NCI-H1694 (cell line): ENCODE measurements at places on chromosomes 3 and 15.

GRCh38 chr3:59580499-59580898, 530.7 kb upstream of the CFAP20DC start:
- no peak for DNase-seq

- DNase-seq, result no peak
These were observed 42.7 kb upstream of the PRICKLE2 start for GRCh38 chr3:64267721-64268604.

DNA sequence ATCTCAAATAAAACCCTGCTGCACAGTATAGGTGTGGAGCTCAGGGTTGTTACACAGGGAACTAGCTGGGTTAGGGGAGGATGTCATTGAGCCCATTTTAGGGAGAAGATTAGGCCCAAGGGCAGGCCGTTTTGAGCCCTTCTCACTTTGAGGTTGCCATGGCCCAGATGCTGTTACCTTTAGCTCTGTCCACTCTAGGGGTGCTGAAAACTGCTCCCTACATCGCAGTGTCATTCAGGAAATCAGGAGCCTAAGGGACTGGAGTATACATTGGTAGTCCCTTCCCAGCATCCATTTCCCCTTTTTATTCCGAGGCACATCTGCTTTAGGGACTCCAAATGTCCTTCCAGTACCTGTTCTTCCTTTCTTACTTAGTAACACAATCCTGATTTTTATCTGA, 79.0 kb upstream of the SELENOK start:
- no peak for DNase-seq

- DNase-seq, result no peak
These were observed 3.4 kb downstream of the TMEM212 start for GRCh38 chr3:171846597-171846996.

DNA sequence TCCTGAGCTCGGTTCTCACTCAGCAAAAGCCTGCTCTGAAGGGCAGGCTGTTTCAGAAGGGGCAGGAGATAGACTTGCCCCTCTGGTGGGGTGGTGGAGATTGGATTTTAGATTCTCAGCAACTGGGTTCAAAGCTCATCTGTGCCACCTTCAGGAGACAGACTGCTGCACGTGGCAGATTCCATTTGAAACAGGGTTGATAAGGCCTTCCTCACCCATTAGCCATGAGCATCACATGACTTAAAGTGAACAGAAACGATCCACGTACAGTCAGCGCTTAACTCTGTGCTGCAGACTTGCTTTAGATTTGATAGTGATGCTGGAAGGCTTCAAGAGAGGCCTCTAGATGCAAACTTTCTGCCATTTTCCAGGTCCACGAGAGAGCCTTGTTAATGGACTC, 35.0 kb upstream of the MGLL start:
- DNase-seq, result no peak

- DNase-seq, result no peak
These were observed 931.3 kb downstream of the CADM2 start for GRCh38 chr3:85890043-85890555.

- DNase-seq, result no peak
These were observed 37.7 kb upstream of the GK5 start for GRCh38 chr3:142263112-142263511.

DNA sequence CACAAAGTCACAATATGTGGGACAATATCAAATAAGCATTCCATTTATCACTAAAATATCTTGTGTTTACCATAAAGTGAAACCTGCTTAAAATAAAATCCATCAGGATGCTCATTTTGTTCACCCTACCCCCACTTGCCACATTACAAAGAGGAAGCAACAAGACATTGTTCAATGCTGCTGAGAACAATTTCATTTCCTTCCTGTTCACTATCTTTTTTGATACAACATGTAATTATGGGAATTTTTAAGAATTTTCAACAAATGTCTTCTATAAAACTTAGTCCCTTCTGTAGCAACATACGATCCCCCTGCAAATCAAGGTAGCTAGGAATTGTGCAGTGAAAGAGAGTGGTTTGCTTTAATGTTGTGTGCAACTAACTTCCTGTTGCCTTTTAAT, 34.9 kb upstream of the GPR160 start:
- no peak for DNase-seq

DNA sequence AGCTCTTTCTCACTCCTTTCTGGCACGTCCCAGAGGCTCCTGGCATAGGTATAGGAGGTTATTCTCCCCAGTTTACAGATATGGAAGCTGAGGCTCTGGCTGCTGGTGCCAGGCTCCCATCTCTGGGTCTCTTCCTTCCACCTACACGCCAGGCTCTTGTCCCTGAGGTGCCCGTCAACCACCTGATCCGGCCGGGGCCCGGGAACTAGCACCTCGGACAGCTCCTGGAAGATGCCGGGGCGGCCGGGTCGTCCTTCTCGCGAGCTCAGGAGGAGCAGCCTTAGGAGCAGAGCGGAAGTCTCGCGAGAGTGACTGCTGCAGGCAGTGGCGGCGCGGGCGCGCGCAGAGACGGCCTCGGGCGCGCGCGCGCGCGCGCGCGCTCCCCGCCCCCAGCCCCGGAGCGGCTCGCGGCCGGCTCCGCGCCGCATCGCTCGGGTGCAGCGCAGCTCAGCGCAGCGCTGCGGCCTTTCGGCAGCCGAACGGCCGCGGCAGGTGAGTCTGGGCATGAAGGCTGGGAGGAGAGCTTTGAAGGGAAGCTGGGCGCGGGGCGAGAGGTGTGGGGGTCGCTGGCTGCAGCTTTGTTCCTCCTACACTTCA, at the start of gene SCAMP5:
Gene SCAMP5, plus strand, starts transcription at position 382 of the 597 bp plus-strand sequence. CDS start 16,277 bp downstream, outside the sequence.
- DNase-seq, result peak; percentile 81

DNA sequence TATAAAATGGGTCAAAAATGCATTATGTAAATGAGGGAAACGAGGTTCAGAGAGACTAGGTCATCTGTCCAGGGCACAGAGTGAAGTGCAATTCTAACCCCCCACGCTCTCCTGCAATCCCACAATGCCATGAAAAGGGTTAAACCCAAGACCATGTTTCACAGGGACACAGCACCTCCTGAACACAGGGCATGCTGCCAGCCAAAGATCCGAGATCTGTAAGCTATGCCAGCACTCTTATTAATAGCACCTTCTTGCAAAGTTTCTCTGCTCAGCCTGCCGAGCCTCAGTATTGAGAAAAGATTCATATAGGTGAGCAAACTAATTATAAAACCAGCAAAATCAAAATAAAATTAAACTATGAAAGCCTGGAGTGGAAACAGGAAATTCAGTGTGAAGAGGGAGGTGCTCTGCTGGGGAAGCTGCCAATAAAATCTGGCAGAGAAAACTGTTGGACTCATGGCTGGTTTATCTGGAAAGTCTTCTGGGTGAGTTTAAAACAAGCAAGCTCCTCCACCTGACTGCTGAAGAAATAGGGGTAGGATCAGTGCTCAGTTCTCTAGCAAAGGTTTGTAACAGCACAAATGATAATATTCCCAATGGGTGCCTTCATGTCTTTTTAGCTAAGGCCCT, 50.3 kb downstream of the LRIG1 start:
- DNase-seq, result no peak

GRCh38 chr3:12990781-12991480, 82.3 kb downstream of the IQSEC1 start:
- DNase-seq, result no peak

- no peak for DNase-seq
These were observed 198.5 kb downstream of the THSD4 start for GRCh38 chr15:71313806-71314205.

DNA sequence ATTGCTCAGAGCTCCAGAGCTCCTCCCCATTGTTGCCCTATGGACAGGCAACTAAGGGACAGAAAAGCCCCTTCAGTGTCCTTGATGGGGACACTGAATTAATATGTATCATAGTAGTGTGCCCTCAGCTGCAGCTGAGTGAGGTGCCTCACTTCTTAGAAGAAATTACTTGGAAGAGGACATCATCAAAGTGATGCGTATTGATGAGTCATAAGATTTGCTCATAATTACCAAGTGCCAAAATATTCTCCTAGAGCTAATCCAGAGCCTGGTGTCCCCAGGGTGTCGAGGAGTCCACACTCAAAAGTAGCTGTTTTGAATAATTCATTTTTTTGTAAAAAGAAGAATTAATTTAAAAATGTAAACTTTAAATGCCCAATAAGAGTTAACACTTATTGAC, 200.7 kb upstream of the SEMA6D start:
- no peak for DNase-seq

DNA sequence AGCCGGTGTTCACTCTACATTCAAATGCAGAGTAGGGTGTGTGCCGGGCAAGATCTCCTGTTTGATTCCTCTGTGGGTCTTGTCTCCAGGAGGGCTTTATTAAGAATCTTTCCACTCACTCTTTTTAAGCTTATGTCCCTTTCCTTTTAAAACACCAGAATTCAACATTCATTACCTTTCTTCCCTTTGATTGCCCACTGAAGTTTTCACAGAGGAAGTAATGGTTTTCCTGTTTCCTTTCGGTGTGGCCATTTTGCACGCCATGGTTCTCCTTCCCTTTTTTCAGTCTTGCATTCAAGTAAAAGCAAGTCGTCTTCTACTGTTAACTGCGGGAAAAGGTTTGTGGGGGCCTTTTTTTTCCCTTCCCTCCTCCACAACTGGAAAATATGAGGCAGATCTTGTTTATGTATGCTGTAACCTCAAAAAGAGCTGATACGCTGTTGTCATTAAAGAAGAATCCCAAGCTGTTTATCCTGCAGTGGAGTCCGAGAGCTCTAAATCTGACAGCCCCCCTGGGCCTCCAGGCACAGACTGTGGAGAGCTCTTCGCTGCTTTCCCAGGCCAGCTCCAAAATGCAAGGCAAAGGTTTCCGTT, 40.5 kb downstream of the FILIP1L start:
- no peak for DNase-seq

GRCh38 chr3:184262764-184263179, 1.4 kb upstream of the CAMK2N2 start:
- peak; percentile 25 for DNase-seq

DNA sequence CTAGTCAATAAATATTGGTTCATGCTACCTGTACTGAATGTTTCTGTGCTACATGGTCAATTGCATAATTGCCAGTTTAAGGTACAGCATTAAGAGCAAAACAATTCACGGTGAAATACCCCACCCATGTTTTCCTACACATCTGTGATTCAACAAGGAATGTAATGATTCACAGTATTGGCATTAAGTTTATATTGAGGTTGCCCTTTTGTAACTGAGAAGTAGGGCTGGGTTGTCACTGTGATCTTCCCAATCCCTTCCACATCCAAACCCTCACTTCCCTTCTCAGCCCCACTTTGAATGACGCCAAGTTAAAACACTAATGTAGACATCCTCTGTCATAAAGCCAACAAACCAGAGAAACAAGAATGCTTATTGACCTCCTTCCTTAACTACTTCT, 112.0 kb upstream of the TJP1 start:
- no peak for DNase-seq

DNA sequence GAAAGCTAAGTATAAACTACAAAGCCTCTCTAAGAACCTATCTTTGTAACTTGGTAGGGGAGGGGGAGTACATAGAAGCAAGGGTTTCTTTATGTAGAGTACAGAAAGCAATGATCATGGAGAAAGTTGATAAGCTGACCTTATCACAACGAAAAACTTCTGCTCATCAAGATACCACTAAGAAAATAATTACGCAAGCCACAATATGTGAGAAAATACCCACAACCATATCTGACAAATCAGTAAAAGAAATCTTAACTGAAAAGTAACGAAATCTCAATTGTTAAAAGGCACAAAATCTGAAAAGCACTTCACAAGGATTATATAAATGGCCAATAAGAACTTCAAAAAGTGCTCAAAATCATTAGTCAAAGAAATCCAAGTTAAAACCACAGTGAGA, 35.1 kb upstream of the RPS17 start:
- no peak for DNase-seq

DNA sequence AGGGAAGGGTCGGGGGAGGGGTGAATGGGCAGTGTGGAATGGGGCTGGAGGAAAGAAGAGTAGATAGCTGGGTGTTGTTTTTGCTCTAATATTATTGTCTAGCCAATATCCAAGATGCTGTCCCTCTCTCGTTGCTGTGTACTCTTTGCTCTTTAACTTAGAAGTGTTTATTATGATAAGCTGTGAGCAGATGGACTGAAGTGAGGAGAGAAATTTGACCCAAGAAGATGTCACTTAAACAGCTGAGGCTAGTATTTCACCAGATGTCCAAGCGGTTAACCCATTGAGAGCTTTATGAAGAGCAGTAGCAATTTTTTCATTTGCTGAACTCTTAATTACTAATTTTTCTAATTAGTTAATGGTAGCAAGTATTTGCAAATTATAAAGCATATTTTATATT, 212.2 kb upstream of the TP63 start:
- DNase-seq, result peak; percentile 10

- DNase-seq, result no peak
These were observed 14.1 kb downstream of the GPD1L start for GRCh38 chr3:32120471-32120870.

GRCh38 chr3:85255949-85256348, 297.2 kb downstream of the CADM2 start:
- DNase-seq, result no peak

DNA sequence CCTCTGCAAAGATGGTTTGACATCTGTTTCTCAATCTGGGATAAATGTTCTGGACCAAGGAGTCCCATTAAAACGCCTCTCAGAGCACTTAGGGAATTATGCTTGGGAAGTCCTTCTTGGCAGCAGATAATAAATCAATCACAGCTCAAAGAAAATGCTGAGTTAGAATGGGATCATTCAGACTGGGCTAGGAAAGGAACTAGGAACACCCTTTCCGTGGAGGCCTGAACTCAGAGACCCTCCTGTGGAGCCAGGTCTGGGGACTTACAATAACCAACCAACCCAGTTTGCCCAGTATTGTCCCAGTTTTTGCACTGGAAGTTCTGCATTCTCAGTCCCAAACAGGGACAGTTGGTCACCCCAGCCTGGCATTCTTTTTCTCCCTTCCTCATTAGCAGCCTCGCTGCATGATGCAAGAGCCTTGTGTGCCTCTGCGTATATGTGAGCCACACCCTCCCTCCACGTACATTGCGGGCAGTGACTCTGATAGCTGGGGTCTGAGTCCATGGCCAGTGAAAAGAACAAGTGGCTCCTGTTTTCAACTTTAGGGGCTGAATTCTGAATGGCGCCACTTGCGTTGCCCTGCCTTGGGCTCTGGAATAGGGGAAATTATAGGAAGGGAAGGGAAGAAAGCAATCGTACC, 88.7 kb downstream of the SEMA5B start:
- no peak for DNase-seq

DNA sequence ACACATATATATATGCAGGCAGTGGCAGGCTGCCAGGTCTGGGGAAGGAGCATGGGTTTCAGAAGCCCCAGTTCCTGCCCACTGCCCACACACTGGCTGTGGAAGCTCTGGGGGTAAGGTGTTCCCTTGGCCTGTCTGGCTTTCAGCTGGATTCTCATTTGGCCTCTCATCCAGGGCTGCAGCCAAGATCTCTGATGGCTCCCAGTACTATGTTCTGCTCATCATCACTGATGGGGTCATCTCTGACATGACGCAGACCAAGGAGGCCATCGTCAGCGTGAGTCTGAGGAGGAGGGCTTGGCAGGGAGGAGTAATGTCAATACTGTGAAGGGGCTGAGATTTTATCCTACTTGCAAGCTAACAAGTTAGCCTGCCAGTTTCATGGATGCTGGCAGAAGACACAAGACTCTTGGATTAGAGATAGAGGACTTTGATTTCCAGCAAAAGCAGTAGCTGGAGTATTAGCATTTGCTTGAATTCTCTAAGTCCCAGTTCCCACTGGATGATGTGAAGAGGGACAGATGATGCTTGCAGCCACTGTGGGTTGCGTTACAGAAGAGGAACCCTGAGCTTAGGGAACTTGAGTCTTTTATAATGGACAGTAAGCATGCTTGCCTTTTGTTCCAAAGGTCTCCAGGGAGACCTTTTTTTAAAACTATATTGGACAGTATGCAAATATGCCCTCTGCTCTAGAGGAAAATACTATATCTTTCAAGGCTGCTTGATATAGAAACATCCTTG, 5.6 kb upstream of the BRPF1 start:
- no peak for DNase-seq

- DNase-seq, result peak; percentile 78
These were observed 15.4 kb upstream of the BFSP2 start for GRCh38 chr3:133384331-133385027.

GRCh38 chr3:184234224-184234623, 4.8 kb downstream of the VWA5B2 start:
- DNase-seq, result no peak
